ENCODE measurements at places on chromosomes 11 and 22.

DNA sequence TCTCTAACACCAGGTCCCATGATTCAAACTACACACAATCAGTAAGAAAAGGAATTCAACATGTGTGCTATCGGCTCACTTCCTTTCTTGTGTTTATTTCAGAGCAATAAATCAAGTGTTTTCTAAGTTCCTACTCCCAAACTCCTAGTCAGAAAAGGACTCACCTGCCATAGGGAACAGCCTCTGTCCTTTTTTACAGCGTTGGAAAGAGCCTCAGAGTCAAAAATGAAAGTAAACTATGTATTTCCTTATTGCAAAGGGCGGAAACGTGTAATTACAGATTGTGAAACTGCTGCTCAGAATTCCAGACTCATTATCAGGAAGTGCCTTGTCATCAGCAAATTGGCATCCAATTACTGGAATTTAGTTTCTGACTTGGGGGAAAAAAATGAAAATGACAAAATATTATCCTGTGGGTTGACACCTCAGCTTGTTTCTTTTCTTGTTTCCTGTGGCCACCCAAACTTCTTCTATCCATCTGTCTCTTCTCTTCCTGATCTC is at the start of gene CASP4:
CASP4 (minus strand) TSS at position 220 of the 501 bp plus-strand sequence; CDS start at position 171, 49 bp downstream.
- DNase-seq = no peak

DNA sequence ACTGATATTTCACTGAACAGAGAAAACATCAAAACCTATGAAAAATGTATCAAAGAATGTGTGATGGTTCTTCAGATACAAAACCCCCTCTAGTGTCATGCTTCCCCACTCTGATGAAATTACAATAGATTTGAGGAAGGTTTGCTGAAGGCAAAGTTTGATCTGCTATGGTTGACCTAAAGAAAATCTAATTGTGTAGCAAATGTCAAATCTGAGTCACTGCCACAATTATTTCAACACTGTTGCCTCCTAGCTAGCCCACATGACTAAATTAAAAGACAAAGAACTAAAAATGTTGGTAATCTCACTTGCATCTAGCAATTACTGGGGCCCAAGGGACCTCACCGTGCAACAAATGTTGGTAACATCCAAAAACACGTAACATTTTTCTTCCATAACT is 728.0 kb downstream of the DLG2 start:
- DNase-seq = no peak

GRCh38 chr11:84465040-84465439 is 1162.1 kb downstream of the DLG2 start:
- no peak for DNase-seq

GRCh38 chr22:32905400-32905799 is 103.9 kb downstream of the TIMP3 start:
- no peak for DNase-seq

DNA sequence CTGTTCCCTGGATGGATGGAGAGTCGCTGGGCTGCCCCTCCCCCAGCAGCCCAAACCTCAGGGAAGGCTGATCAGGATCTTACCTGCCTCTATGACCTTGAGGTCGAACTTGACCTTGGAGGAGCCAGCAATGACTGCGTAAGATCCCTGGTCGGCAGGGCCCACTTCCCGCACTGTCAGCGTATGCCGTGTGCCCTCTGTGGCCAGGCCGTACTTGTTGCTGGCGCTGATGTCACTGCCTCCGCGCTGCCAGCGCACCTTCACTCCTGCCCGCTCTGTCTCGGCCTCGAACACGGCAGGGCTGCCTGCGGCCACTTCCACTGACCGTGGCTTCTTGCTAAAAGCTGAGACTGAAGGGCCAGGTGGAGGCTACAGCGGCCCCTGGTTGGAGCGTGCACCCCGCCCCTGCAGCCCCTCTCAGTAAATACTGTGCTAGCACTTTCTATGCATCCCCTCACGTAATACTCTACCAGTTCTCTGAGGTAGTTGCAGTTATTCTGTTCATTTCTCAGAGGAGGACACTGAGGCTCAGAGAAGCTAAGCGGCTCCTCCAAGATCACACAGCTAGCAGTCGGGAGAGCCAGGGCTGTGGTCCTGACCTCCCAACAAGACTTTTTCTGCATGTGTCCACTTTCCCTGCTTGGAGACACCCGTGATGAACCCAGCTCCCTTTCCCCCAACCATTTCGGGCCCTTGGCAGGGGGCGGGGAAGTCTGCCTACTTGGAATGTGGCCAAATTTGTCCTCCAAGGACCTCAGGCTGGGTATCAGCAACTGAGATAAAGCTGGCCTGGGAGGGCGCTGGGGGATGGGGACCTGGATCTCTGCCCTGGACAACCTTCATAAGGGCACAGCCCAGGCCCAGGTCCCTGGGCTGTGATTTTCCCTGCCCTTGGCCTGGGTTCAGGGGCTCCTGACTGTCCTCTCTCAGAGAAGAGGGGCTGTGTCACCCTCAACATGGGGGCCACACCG is 1.1 kb downstream of the MYBPC3 start:
- DNase-seq = no peak

GRCh38 chr22:39474351-39475111 is 17.7 kb downstream of the MGAT3 start:
- DNase-seq = no peak

DNA sequence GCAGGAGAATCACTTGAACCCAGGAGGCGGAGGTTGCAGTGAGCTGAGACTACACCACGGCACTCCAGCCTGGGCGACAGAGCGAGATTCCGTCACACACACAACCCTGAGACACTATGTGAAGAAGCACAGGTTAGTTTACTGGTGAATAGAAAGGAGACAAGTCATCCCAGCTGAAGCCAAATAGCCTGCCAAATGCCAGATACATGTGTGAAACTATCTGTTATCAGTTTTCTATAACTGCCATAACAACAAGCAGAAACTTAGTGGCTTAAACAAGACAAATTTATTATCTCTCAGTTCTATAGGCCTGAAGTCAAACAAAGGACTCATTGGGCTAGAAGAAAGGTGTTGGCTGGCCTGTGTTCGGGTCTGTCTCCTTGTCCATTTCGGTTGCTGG is 88.0 kb upstream of the CHRM4 start:
- DNase-seq = no peak

DNA sequence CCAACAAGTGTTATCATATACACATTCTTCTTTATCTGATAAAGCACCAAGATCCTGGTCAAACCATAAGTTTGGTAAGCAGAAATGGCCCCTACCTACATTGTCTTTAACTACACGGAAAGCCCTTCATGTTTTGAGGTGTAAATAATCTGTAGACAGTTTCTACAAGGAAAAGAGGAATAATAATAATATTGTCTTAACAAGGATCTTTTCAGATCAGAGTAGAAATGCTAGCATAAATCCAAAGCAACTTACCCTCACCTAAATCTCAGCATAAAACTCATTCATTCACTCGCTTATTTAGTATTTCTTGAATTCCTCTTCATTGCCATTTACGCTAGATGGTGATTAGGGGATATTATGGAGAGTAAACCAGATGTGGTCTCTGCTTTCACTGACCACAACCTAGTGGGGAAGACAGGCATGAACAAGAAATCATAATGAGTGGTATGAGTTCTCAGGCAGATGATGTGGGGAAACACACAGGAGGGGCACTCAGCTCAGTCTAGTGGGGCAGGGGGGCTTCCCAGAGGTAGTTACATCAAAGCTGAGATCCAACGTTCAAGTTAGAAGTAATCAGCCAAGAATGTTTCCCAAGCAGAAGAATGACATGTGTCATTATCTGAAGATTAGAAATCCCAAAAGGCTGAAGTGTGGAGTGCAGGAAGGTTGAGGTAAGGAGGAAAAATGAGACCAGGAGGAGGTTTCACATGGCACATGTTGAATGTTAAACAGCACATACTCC is 65.4 kb upstream of the ZC3H12C start:
- no peak for DNase-seq

DNA sequence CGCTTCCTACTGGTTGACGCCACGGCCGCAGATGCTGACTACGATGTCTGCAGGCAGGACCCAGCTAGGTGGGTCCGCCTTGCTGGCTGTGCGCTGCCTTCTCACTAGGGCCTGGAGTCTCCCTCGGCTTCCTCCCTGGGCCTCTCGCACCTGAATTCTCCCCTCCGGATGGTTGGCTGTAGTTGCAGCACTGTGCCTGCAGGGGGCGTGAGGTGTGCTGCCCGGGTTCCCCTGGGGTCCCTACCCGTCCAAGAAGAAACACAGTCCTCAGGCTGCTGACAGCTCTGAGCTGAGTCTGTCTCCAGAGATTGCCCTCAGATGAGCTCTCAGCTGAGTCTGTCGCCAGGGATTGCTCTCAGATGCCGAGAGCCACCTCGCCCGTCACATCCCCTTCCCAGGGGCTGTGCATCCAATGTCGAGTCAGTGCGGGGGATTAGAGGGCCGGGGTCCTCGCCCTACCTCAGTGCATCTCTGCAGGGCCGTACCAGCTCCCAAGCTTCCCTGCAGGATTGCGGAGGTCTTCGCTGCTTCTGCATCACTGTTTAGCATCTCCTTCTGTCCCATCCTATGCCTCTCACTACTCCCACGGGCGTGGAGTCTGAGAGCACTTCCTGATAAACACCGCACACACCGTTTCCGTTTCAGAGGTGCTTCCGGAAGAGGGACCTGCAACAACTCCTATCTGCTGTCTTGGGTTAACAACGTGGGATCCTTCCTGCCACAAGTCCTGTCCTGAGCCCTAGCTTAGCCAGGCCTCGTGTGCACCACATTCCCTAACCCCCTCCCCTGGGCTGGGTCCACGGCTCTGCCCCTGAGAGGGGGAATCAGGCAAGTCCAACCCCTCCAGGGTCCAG is 196.9 kb downstream of the CSNK2A3 start:
- peak; percentile 42 for DNase-seq

- no peak for DNase-seq
Measured at GRCh38 chr11:121631456-121631855, 178.7 kb upstream of the SORL1-AS1 start.

GRCh38 chr11:61846362-61847020 is 18.4 kb downstream of the FADS2 start:
- DNase-seq = no peak

DNA sequence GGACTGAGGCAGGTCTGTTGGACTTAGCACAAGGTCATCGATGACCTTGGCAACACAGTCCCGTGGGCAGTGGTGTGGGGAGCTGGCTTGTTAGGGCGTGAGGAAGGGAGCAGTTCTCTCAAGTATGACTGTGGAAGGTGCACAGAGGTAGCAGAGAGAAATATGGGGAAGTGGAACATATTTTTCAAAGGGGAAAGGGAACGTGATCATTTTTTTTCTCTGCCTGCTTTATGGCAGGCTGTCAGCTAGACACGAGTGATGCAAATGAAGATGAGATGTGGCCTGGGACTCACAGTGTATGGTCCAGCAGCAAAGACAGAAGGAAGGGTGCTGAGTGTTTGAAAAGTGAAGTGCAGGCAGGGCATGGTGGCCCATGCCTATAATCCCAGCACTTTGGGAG is 30.6 kb downstream of the ADAMTS8 start:
- DNase-seq = no peak

DNA sequence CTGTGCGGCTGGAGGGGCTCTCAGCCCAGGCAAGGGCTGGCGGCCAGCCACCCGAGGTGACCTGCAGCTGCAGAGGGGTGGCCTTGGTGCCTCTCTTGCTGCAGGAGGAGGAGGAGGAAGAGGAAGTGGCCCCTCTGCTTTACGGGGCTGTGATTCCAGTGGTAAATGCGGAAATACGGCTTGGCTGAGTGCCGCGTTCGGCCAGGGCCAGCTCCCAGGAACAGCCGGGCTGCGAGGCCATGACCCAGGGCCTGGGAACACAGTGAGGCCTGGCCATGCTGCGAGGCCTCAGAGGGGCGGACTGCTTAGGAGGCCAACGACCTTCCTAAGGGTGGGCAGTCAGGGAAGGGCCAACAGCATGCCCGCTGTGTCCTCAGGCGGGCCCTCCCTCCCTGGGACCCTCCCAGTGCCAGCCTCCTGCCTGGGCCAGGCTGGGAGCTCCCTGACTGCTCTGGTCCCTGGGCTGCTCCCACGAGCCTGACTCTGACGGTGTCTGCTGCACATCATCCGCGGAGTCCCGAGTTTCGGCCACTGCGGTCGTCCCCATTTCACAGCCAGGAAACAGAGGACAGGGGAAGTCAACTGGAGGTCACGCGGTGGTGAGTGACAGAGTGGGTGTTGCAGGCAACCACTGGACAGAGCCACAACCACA is 20.8 kb upstream of the PPARA start:
- DNase-seq = no peak

DNA sequence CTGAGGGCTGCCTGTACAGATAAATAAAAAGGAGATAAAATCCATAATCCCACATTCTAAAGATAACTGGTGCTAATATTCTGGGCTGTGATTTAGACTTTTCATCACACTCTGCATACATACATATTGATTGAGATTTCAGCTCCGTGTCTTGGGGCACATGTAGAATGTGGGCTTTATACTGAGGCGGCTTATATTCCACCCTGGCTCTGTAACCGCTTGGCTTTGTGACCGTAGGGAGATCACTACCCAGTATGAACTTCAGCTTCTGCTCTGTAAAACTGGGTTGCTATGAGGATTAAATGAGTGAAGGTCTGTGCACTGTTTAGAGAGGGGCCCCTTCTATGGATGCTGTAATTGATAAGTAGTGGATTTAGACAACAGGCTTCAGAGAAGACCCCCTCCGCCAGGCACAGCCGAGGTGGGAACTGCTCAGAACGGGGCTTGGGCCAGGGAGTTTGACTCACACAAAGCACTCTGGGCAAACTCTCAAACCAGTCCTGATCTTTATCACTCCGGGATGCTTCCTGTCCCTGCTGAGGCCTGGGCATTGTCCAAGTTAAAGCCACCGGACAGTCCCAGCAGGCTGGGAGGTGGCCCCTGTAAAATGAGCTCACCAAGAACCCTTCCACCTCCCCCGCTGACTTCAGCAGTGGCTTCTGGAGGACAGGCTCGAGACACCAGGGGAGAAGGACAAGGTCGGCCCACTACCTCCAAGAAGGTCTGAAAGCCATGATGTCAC is 17.2 kb downstream of the KIAA1671 start:
- DNase-seq = no peak

GRCh38 chr11:77438487-77438886 is 35.4 kb downstream of the PAK1 start:
- no peak for DNase-seq

DNA sequence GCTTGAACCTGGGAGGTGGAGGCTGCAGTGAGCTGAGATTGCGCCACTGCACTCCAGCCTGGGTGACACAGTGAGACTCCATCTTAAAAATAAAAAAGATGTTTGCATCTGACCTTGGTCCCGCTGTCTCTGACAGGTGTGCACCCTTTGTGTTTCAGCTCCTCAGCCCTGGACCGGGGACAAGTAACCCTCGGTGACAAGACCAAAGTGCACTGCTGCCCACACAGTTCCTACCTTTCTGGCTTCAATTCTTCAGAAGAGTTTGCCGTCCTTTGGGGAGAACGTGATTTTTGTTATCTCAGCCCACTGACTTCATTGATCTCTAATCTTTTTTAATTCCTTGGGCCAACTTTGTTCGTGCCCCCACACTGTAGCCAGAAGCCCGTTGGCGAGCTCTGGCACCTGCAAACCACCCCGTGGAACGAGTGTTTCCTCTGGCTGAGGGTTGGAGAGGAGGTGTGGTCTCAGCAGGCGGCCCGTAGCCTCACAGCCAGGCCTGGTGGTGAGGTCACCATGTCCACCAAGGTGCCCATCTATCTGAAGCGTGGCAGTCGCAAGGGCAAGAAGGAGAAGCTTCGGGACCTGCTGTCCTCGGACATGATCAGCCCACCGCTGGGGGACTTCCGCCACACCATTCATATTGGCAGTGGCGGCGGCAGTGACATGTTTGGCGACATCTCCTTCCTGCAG is 5.9 kb downstream of the CDC42EP2 start:
- DNase-seq = no peak

GRCh38 chr11:32313477-32313876 is 121.9 kb downstream of the WT1 start:
- no peak for DNase-seq

GRCh38 chr22:38572065-38572464 is 2.1 kb upstream of the DMC1 start:
- DNase-seq = no peak

GRCh38 chr11:65317025-65317786 is 2.5 kb downstream of the CDC42EP2 start:
- DNase-seq = no peak
